ENCODE measurements at places on chromosomes 2 and 18.

DNA sequence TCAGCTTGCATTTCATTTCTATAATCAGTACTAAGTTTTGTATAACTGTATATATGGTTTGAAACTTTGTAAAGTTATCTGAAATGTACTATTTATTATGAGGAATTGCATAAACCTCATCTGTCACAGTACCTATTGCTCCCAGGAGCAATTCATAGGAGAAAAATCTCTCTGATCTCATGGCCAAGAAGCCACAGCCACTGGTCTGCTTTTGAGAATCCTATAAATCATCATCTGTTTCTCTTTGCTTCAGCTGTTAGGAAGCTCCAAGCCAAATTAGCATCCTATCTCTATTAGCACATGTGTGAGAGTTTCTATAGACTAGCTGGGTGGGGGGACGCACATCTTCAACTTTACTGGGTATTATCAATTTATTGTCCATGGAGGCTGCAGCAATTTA lies 210.3 kb downstream of the CYP26B1 start:
- DNase-seq, result no peak

DNA sequence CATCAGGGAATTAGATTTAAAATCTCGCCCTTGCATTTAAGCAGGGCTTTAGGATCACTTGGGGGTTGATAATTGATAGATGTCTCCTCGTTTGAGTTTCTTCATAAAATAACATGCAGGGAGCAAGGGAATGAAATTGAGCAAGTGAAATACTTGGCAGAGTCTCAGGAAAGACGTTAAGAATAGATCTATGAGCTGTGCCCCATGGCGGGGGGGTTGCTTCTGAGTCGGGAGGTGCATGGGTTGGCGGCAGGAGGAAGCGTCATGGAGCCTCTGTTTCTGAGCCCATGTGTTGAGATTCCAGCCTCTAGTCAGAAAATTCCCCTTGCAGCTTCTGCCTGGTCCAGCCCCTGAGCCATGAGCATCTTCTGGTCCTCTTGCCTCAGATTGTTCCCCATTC lies 82.0 kb downstream of the APOB start:
- DNase-seq, result no peak

GRCh38 chr2:192887337-192887736 lies 692.6 kb upstream of the TMEFF2 start:
- no peak for DNase-seq

DNA sequence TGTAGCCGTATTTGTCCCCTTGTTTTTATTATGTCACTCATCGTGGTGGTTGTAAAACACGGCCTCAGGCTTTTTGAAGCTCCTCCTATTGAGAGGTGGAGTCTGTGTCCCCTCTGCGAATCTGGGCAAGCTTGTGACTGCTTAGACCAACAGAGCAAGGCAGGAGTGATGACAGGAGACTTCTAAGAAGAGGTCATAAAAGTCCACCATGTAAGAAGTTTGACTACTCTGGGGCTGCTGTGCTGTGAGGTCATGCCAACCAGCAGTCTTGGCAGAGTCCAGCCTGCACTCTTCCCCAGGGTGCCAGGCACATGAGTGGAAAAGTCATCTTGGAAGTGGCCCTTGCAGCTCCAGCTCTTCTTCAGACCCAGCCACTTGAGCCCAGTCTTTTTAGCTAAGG lies 83.8 kb upstream of the SPTBN1 start:
- no peak for DNase-seq

Measured in CD4-positive, alpha-beta T cell (primary cell).